Fibroblast of lung (primary cell): ENCODE measurements at places on chromosomes 13 and 19. TPM values are rescaled to one million over a fixed set of nuclear protein-coding genes. Genes with fewer than 3 reads are reported as not detected.

DNA sequence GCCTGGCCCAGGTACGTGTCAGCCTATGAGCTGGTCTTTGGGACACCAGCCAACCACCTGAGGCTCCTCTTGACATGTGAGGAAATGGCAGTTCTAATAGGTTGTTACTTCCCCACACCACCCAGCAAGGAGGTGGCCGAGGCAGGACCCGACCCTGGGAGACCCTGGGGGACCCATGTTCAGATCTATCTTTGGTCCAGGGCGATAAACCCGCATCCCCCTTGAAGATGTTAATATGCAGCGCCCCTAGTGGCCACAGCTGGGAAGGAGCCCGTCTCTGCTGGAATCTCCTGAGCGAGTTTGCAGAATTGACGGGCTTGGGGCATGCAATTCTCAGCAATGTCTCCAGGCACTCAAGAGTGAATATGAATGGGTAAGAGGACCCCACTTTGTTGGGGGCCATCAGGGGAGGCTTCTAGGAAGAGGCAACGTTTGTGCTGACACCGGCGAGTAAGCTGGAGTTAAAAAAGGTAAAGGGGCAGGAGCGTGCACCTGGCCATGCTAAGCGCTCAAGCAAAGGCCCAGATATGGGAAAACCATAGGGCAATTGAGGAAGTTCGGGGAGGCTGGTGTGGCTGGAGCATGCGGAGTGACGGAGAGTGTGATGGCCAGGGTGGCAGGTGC lies 1.5 kb upstream of the MYO1F start:
- H3K27me3 ChIP-seq: peaks cover 3% of the 10 kb centered on the region
- DNase-seq: peak; percentile 57
- no peaks in the 10 kb centered on the region for H3K36me3 ChIP-seq
- no peak overlapping the region for H3K27ac ChIP-seq

- H3K36me3 ChIP-seq: peaks cover 33% of the 10 kb centered on the region
- H3K27me3 ChIP-seq: no peaks in the 10 kb centered on the region
Measured at GRCh38 chr19:9531933-9532332, 6.5 kb downstream of the ZNF426 start.

- H3K4me1 ChIP-seq: no peaks in the 10 kb centered on the region
- H3K36me3 ChIP-seq: no peaks in the 10 kb centered on the region
- peaks cover 10% of the 10 kb centered on the region for H3K27me3 ChIP-seq
Measured at GRCh38 chr13:99442273-99442895, 58.9 kb upstream of the TM9SF2 start.

GRCh38 chr19:17389957-17390664 lies 3.9 kb downstream of the CCDC194 start:
- H3K4me3 ChIP-seq: peak overlapping the region; percentile 21
- no peak for DNase-seq
- H3K27ac ChIP-seq: no peak overlapping the region
- peaks cover 2% of the 10 kb centered on the region for H3K4me1 ChIP-seq
- no peaks in the 10 kb centered on the region for H3K36me3 ChIP-seq
- peaks cover 3% of the 10 kb centered on the region for H3K27me3 ChIP-seq

- H3K4me3 ChIP-seq: no peak overlapping the region
- DNase-seq: no peak
- H3K27me3 ChIP-seq: no peaks in the 10 kb centered on the region
- H3K27ac ChIP-seq: no peak overlapping the region
Measured at GRCh38 chr13:95246292-95247082, 54.8 kb downstream of the ABCC4 start.

DNA sequence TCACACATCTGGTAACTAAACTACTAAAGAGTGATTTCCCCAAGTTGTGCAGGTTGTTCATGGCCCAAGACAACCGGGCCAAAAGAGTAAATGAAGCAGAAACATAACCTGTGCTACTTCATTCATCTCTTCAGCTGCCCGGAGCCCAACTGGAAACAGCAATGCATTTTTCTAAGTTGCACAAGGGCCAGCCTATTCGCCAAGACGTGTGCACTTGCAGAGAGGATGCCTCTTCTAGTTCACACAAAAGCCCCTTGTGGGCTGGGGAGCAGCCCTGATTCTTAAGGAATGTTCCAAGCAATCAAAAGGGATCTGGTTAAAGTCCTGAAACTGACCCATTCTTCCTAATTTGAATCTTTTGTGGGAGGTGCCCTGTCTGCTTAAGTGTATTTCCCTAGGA lies 275.8 kb downstream of the SHISA2 start:
- H3K4me3 ChIP-seq: no peak overlapping the region
- H3K27ac ChIP-seq: no peak overlapping the region
- no peaks in the 10 kb centered on the region for H3K36me3 ChIP-seq
- no peaks in the 10 kb centered on the region for H3K27me3 ChIP-seq
- no peaks in the 10 kb centered on the region for H3K4me1 ChIP-seq

DNA sequence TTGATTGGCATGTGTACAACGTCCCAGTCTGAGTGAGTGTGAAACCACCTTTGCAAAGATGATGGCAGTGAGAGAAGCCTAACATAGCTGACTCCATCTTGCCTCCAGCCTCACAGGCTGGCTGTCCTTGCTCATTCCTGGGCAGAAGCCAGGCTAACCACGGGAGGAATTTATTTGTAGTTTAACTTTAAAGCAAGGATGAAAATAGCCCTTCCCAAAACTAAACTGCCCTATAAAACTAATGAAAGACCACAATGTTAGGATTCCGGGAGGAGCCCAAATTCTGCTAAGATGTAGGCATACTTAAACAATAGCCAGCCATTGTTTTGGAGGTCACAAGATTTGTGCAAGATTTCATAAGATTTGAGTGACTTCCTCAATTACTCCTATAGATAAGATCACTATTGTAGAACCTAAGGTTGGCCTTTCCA lies 96.6 kb upstream of the LSM14A start:
- DNase-seq: peak; percentile 28
- H3K36me3 ChIP-seq: no peaks in the 10 kb centered on the region
- H3K27ac ChIP-seq: no peak overlapping the region
- H3K4me1 ChIP-seq: no peaks in the 10 kb centered on the region
- peaks cover 3% of the 10 kb centered on the region for H3K27me3 ChIP-seq

Gene OR7A10
- total RNA-seq: not detected in 2 replicates

Gene TEX29
- total RNA-seq: 0.51 and 1.7 TPM in 2 replicates
